Temporal lobe (tissue), 4 donors: ENCODE measurements at places on chromosomes 12 and 14. TPM values are rescaled to one million over a fixed set of nuclear protein-coding genes. Genes with fewer than 3 reads are reported as not detected.

Gene AKAP6
- total RNA-seq = 107 TPM

Gene MUCL1
- total RNA-seq = not detected

Gene NPFF
- not detected for total RNA-seq

Gene ADCY6
- 28.8 TPM for total RNA-seq

Gene CINP
- 27.8 TPM for total RNA-seq

Gene DIO3
- total RNA-seq = 0.49 TPM

Gene KCNC2
- 16.5 TPM for total RNA-seq

Gene OAS2
- 0.98 TPM for total RNA-seq
